ENCODE measurements at places on chromosomes 3 and 15.
A peak's percentile ranks its signal among the peaks of the same experiment; 100 is the strongest.

DNA sequence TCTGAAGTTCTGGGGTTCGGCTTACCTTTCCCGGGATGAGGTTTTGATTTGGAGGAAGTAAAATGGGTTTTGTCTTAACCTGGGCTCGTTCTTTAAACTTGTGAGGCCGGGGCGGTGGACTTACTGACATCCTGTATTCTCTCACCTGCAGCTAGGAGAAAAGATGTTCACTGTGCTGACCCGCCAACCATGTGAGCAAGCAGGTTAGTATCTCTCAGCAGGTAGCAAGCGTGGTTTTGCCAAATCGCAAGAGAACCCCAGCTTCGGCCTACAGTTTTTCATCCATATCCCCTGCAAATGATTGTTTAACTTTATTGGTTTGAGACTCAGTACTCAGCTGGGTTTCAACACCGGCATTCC, 891 bp downstream of the ENTPD3 start:
- DNase-seq = no peak

DNA sequence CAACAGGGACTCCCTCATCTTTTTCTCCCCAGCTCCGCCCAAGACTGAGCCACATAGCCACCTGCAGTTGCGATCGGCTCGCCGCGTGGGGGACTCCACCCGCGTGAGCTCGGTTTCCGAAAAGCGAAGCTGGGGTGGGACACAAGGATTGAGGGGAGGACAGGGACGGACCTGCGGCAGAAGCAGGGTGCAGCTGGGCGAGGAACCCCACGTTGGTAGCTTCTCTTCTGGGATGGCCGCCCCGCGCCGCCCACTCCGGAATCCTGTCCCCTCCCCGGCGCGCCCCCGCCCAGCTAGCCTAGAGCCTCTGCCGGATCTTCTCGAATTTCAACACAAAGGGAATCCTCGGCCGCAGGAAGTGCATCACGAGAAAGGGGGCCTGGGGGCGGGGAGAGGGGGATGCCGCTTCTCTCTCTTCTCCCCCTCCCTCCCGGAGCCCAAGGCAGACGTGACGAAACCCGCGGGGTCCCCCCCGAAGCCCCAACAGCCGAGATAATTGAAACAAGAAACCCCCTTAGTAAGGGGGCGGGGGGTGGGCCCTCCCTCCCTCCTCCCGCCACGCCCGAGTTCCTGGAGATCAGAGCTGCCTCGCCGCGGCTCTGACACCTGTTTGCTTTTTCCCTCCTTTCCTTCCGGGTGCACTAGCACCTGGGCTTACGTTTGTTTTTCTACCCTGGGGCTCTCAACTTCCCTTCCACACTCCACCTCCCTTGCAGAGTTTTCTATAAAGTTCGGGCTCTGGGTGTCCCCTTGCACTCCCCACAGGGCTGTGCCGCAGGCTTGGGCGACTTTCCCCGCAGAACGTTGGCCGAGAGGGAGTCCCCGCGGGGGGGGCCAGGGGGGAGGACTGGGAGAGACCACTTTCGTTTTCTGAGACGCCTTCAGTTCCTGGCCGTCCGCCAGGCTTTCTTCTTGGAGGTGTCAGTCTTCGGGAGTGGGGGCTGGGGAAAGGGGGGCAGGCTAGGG, 1.3 kb upstream of the KCNH8 start:
- peak; percentile 91 for DNase-seq

DNA sequence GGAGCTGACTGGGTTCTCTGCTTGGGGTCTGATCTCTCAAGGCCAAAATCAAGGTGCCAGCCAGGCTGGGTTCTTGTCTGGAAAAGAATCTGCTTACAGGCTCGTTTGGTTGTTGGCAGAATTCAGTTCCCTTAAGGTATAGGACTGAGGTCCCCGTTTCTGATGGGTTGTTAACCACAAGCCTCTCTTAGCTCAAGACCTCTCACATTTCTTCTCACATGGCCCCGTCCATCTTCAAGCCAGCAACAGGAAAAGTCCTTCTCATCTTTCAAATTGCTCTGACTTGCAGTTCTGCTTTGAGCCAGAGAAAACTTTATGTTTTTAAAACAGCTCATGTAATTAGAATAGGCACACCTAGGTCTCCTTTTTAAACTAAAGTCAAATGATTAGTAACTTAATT, 20.4 kb downstream of the UACA start:
- DNase-seq = no peak

DNA sequence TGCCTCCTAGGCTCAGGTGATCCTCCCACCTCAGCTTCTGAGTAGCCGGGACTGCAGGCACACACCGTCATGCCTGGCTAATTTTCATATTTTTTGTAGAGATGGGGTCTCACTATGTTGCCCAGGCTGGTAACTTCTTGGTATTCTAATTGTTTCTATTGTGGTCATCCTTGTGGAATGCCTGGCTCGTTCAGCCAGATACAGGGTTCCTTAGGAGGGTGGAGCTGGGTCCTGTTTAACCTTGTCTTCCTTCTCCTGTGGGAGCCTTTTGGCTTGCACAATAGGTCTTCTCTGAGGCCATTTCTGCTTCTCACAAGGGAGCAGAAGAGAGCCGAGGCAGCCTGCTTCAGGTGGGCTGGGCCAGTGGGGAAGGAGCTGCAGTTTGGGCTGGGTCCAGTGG, 15.7 kb downstream of the PLEKHO2 start:
- no peak for DNase-seq

DNA sequence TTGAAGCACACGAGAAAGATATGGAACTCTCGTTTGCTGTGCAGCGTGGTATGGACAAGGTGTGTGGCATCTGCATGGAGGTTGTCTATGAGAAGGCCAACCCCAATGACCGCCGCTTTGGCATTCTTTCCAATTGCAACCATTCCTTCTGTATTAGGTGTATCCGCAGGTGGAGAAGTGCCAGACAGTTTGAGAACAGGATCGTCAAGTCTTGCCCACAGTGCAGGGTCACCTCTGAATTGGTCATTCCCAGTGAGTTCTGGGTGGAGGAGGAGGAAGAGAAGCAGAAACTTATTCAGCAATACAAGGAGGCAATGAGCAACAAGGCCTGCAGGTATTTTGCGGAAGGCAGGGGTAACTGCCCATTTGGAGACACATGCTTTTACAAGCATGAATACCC, 1.2 kb downstream of the MKRN3 start:
- DNase-seq = no peak

GRCh38 chr3:110816008-110816407, 255.6 kb upstream of the NECTIN3 start:
- no peak for DNase-seq

- DNase-seq = no peak
Measured at GRCh38 chr3:161401389-161401788, 30.1 kb upstream of the SPTSSB start.

DNA sequence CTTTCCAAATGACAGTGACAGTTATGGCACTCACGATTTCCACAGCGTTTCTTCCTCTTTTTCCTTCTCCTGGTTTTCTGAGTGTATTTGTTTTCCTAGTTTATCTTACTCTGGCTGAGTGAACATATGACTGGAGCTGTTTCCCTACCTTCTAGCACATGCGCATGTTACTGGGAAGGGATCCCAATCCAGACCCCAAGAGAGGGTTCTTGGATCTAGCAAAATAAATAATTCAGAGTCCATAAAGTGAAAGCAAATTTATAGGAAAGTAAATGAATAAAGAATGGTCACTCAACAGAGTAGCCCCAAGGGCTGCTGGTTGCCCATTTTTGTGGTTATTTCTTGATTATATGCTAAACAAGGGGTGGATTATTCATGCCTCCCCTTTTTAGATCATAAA, 23.8 kb downstream of the METTL6 start:
- no peak for DNase-seq

- DNase-seq = peak; percentile 27
Measured at GRCh38 chr3:191972714-191973398, 511.9 kb downstream of the PYDC2 start.

GRCh38 chr3:192409201-192409837, 318.0 kb downstream of the FGF12 start:
- DNase-seq = no peak

GRCh38 chr15:68819495-68820294, 1.0 kb downstream of the ANP32A start:
- DNase-seq = peak; percentile 58

DNA sequence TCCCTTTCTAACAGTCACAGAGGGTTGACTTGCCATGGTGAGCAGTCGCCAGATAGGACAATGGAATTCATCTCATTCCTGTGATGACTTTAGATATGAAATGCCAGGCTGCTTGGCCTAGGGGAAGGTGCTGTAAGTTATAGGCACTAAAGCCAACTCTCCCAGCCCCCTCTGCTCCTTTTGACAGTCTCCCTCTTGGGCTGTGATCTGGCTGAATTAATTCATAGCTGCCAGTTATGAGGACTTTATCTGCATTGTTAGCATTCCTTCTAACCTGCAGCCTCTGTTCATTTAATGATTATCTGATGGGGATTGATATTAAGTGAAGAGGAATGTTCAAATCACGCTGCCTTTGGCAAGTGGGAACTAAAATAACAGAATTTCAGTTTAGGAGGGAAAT, 427.1 kb upstream of the RASGRP1 start:
- DNase-seq = no peak

DNA sequence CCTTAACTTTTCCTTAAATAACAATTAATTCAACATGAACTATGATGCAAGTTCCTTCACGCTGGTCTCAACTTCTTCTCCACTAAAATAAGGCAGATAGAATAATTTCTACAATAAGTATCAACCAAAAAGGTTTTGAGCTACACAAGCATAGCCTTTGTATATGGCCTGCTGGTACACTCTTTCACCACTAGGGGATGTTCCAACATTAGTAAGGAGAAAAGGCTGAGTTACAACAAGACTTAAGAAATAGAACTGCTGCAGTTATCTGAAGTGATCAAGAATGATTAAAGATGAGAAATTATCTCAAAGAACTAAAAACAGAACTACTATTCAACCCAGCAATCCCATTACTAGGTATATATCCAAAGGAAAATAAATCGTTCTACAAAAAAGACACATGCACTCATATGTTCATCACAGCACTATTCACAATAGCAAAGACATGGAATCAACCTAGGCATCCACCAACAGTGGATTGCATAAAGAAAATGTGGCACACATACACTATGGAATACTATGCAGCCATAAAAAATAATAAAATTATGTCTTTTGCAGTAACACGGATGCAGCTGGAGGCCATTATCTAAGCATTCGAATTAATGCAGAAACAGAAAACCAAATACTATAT, 14.4 kb downstream of the ATP13A3 start:
- peak; percentile 77 for DNase-seq

- DNase-seq = no peak
Measured at GRCh38 chr15:32965897-32966296, 228.6 kb downstream of the FMN1 start.

DNA sequence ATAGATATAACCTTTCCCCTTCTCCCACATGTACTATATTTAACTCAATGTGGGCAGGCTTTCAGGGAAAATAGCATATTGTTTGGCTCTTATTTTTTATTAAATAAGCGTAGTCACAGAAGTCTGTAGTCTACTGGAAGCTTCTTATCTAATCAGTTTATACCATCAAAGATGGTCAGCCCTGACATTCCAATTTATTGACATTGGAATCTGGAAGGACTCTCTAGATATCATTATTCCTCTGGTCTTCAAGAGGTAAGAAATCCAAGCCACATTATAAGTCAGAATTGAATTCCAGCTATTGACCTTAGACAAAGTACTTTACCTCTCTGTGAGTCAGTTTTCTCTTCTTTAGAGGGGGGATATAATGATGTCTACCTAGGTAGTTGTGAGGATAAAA, 38.5 kb upstream of the SCAANT1 start:
- DNase-seq = no peak

DNA sequence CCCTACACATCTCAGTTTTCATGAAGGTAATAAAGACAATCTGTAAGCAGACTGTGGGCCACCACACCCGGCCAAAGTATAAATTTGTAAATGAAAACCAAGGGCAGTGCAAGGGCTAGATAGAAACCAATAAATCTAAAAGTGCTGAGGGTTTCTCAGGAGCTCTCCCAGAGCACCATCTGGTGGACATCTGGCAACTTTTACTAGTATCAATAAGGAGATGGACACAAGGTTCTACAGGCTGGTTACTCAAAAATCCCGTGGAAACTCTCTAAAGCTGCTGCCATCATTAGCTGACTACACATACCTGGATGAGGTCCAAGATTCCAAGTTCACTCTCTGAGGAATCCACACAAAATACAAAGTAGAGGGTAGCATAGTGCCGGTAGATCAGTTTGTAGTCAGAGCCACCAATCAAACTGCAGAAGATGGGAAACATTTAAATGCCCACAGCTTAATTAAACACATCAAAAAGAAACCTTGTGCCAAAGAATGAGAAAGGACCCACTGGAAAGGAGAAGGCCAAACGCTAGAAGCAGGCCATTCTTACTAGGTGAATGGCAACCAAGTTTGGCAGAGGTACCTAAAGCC, 5.5 kb downstream of the AP3S2 start:
- DNase-seq = peak; percentile 22

DNA sequence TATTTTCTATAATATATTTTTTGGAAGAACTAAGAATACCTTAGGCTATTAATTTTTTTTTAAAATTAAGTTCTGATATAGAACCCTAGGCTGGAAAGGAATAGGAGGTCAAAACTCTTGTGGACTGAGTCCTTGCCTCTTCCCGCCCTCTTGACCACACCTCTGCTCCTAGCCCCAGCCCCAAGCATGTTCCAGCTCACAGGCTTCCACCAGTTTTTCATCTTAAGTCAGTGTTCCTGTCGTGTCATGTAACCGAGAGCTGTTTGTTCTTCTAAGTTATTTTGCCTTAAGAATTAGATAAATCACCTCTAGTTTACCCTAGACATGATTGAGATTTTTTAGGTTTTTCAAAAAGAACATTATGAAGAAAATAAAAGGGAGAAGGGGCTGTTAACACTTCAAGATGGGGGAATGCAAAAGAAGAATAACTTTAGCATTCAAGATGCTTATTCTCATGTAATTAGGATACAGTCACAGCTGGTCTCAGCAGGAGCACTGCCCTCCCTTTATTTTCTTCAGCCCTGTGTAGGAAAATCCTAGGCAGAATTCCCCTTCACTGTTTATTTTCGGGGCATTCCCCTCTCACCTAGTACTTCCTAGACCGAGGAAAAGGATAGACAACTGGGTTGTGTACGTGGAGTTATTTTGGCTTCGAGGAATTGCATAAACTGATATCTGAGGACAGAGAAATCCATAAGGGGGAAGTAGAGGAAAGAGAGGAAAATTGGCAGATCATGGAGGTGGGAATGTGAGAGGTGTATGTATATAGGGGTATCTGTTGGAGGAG, 110.2 kb downstream of the CMSS1 start:
- DNase-seq = no peak

GRCh38 chr3:129577925-129578786, 28.3 kb downstream of the PLXND1 start:
- peak; percentile 92 for DNase-seq

- no peak for DNase-seq
Measured at GRCh38 chr3:129560269-129560787, 17.4 kb downstream of the H1-8 start.

DNA sequence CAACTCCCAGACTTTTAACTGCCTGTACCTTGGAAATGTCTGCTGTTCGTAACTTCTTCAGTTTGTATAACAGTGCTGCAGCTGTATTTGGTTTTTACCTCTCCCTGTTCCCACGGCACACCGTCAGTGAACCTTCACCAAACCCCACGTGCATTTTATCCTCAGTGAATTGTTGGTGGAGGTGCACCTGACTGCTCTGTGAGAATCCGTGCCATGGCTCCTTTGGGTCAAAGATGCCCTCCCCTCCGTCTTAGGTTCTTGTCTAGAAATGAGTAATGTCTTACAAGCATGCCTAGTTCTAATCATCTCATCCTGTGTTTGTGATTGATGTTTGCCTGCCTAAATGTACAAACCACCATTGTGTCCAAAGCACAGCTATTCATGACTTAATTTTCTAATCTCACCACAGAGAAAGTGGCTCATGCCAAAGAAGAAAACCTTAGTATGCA, 28.2 kb downstream of the TPM1 start:
- DNase-seq = no peak

Data from OCI-LY7 (cell line).